Posterior vena cava (tissue), 2 donors: ENCODE measurements at places on chromosomes 3 and 15. TPM values are rescaled to one million over a fixed set of nuclear protein-coding genes. Genes with fewer than 3 reads are reported as not detected.

- DNase-seq = no peak
Measured at GRCh38 chr3:47010910-47011309, 31.4 kb downstream of the NBEAL2 start.

- DNase-seq = peak; percentile 80
Measured at GRCh38 chr3:192188218-192188835, 539.0 kb downstream of the FGF12 start.

Gene SEMA7A
- total RNA-seq = 1.2 TPM

- no peak for DNase-seq
Measured at GRCh38 chr15:48250640-48251076, 44.6 kb downstream of the SLC12A1 start.

DNA sequence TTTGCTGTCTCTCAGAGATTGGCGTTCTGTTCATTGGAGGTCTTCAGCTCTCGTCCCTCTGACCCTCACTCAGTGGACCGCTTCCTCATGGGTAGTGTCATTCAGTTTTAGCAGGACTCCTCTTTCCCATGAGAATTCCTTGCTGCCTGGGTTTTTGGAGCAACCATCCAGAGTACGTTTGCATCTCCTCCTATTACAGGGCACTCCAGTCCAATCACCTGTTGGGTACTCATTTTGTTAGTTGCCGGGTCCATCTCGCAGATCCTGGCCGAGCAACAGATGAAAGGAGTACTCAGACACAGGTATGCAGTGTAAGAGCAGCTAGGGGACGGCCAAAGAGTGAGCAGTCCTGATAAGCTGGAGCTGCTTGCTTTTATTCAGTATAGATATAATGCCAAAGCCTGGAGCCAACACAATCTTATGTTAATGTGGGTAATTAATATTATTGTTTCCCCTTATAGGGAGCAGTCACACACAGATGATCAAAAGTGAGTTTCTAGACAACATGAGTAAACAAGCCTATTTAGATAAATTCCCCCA lies 49.6 kb downstream of the ISG20 start:
- no peak for DNase-seq

GRCh38 chr15:62994975-62995681 lies 47.4 kb upstream of the TPM1 start:
- DNase-seq = no peak

Gene CLDN11
- total RNA-seq = 41.5 TPM

DNA sequence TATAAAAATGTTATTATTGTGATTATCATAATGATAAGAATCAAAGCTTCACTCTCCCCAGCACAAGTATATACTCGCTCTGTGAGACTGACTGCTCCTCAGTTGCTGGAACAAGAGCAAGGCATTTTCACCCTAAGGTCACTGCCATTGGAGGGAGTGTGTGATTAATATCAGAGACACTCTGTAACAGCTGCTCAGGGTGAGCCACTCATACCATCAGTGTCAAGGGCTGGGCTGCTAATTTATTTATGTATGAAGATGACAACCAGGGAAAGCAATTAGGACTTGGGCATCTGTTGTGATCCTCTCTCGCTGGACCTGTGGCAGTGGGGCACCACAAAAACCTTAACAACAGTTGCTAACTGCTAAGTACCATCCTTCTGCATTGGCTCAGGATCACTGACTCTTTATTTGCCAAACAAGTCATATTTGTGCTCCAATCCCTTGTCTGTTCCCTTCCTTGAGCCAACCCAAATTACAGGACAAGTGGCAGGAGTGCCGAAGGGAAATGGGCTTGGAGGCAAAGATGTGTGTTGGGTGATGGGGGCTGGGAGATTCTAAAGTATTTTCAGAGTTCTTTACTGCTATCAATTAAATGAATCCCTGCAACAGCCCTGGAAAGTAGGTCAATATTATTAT lies 297.5 kb upstream of the STT3B start:
- DNase-seq = no peak

Gene CCDC174
- 15.6 TPM for total RNA-seq

GRCh38 chr3:111764645-111765091 lies 94.4 kb upstream of the PHLDB2 start:
- no peak for DNase-seq

DNA sequence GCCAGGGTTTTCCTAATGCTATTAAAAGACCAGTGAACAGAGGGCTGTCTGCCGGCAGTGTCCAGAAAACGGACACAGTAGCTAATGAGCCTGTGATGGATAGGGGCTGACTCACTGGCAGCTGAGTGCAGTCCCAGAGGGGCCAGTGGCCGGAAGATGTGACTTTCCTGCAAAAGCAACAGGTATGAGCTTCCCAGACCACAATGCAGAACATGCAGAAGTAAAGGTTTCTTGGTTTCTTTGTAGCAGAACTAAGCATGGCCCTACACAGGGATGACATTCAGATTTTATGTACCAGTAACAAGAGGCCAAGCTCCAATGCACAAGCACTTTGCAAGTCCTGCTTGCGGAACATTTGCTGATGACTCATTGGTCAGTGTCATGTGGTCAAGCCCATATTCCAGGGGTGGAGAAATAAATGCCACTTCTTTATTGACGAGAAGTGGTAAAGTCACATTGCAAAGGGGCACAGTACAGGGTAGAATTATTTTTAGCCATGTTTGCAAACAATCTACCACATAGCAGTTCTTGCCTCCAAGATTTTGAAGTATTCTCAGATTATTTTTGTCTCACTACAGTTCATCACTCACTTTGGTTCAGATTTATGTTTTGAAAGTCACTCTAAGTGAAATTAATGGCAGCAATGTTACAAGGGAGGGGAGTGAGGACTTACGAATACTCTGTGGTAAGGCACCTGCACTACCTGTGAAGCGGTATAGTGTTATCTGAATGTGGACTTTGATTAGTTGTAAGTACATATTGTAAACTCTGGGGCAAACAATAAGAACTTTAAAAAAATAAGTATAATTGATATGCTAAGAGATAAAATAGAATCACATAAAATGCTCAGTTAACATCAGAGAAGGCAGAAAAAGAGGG lies 263.3 kb downstream of the ABHD5 start:
- DNase-seq = no peak

- no peak for DNase-seq
Measured at GRCh38 chr3:54484334-54484733, 362.0 kb downstream of the CACNA2D3 start.

DNA sequence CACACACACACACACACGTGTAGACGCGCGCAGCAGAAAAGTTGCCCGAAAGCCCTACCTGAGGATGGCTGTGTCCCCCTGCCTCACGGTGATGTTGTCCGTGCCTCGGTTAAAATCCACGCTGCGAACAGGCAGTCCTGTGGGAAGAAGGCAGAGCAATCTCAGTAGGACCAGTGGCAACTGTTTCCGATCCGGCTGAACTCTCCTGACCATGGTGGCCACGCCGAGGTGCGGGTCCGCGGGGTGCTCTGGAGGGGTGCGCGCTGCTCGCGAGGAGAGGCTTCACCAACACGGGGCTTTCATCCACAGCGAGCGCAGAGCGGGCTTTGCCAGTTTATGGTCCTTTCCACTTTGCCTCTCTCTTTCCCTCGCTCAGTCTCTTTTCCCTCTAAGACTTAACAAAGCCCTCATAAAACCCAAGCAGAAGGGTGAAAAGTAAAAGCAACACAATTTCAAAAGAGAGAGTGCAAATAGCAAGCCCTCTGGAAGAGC lies 422 bp downstream of the LSAMP start:
- peak; percentile 75 for DNase-seq

Gene GP5
- total RNA-seq = 0.05 TPM

Gene TICRR
- 0.10 TPM for total RNA-seq

Gene ZFAND6
- 62.9 TPM for total RNA-seq

GRCh38 chr3:87627316-87627715 lies 350.9 kb upstream of the POU1F1 start:
- DNase-seq = no peak

Gene PRSS50
- not detected for total RNA-seq

Gene SENP7
- total RNA-seq = 17.0 TPM

DNA sequence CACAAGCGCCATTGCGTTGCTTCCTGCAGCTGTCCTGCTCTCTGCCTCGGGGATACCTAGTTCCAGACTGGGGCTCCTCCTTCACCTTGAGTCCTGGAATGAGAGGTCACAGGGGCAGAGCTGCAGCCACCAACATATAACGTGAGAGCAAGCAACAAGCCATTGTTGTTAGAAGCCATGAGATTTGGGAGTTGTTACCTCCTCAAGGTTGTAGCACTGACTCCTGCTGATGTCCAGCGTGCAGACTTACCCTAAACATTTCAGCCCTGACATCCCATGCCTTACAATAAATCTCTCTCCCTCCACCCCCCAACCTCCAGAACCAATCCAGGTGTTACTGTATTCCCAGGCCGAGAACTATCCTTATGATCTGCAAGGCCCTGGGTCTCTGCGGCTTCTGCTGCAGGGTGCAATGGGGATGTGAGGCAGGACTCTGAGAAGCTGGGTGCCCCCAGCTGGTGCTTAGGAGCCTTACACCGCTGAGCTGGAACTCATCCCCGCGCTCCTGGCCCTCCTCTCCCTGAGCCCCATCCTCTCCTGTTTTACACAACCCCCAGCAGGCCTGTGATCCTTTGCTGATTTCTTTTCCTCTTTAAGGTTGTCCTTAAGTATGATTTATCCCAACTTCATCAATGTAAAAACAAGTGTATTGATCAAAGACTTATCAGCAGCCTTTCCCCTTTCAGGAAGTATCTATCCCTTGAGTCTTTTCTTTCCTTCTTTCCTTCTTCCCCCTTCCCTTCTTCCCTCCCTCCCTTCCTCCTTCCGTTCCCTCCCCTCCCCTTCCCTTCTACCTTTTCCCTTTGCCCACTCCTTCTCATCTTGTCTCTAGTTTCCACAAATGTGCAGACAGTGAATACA lies 84.2 kb upstream of the ABHD2 start:
- no peak for DNase-seq

DNA sequence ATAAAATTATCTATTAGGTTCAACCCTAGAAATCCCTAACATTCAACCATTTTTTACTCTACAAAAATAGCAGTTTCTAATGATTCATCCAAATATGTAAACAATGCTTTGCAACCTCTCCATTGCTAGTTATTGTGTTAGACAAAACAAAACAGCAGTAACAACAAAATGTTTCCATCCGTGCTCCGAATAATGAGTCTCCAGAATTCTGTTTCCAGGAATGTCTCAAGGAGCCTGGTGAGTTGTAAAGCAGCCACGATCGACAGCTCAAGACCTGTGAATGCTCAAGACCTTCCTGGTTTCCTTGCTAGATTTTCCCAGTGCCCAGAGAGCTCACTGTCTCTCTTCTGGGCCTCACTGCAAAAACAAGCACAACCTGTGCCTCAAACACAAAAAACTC lies 49.9 kb downstream of the CHRD start:
- peak; percentile 2 for DNase-seq

DNA sequence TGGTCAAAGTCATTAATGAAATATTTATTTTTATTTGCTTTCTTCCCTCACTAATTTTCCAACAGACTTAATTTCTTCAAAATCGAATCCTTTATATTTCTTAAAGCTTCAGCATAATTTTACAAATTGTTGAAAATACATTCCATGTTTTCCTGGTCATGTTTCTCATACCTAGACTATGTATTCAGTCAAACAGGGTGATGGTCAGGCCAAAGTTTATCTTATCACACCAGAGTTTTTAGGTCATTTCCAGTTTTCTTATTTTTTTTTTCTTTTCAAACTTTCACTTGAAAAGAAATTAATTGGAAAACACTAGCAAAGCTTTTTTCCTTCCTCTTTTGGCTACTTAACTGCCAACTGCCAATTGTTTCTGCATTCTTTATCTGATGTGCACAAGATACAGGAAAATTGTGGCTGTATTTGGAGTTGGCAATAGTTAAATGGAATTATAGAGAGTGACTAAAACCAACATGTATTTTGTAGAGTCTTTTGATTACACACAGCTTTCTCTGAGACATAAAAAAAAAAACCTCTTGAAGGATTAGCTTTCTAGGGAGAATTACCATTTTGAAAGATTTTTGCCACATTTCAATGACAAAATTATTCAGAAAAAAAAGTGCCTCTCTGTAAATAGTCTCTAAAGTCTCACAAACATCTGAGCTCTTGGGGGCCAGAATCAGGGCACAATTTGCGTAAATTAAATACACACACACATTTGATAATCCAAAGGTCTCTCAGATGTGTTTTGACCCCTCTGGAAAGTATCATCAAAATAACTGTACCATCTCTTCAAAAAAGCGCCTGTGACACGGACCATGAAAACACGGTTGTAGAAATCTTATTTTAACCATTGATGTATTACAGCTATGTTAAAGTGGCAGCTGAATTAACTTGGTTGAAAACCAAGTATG lies 603.2 kb upstream of the KCNMB2 start:
- no peak for DNase-seq

- DNase-seq = no peak
Measured at GRCh38 chr3:150889106-150889505, 16.1 kb downstream of the MINDY4B start.

DNA sequence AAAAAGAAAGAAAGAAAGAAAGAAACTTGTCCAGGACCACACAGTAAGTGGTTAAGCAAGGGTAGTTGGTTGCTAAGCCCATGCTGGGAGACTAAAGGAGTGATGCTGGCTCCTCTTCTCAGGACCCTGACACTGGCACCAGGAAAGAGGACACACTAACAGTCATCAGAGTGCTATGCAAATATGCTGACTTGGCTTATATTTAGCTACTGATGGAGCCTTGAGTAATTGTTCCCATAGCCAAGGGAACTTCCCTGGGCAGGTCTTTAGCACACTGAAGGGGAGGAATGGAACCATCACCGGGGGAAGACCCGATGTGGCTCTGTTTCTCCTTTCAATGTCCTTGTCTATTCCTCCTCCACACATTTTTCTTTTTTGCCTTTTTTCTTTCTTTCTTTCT lies 6.2 kb downstream of the TMEM40 start:
- DNase-seq = no peak

GRCh38 chr15:39581793-39582285 lies 960 bp downstream of the THBS1 start:
- peak; percentile 90 for DNase-seq

DNA sequence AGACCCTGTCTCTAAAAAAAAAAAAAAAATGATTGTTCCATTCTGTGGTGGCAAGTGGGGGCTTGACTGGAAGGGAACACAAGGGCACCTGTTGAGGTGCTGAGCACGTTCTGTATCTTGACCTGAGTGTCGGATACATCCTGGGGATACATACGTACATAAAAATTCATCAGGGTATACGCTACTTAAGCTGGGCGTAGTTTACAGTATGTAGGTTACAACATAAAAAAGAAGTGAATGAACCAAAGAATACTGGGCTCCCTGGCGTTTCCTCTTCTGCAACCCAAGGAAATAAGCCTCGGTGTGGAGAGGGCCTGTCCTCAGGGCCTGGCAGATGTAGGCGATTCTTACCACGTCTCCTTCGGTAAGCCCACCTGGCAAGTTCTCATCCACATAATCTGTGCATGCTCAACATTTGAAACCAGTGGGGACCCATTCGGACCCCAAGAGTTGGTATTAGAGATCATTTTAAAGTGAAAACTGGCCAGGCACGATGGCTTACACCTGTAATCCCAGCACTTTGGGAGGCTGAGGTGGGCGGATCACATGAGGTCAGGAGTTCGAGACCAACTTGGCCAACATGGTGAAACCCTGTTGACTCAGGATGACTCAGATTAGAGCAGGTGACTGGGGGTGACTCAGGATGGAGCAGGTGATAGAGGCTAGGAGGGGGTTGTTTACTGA lies 5.1 kb upstream of the MUC20 start:
- DNase-seq = no peak
